ENCODE measurements at places on chromosomes 7 and 10. TPM values are rescaled to one million over a fixed set of nuclear protein-coding genes. Genes with fewer than 3 reads are reported as not detected.

The C10orf67 gene
- total RNA-seq: under 0.01 TPM

- no peak for DNase-seq
Measured at GRCh38 chr10:4778761-4779160, 47.2 kb upstream of the AKR1E2 start.

The HERC4 gene
- 77.0 TPM for total RNA-seq

The IQUB gene
- total RNA-seq: 0.83 TPM

GRCh38 chr10:132774181-132774901, 11.6 kb downstream of the NKX6-2 start:
- DNase-seq: no peak
